SJSA1 (cell line): ENCODE measurements at places on chromosomes 13 and 19. TPM values are rescaled to one million over a fixed set of nuclear protein-coding genes. Genes with fewer than 3 reads are reported as not detected.

- H3K27ac ChIP-seq: no peak overlapping the region
- H3K27me3 ChIP-seq: no peaks in the 10 kb centered on the region
- peaks cover under 1% of the 10 kb centered on the region for H3K36me3 ChIP-seq
- H3K4me3 ChIP-seq: no peak overlapping the region
- DNase-seq: no peak
These were observed 69.8 kb upstream of the STARD13 start for GRCh38 chr13:33355201-33355895.

Gene MUC16
- total RNA-seq: not detected in 2 replicates

- no peak overlapping the region for H3K27ac ChIP-seq
- no peak for DNase-seq
- no peak overlapping the region for H3K4me3 ChIP-seq
- no peaks in the 10 kb centered on the region for H3K4me1 ChIP-seq
- peaks cover 68% of the 10 kb centered on the region for H3K36me3 ChIP-seq
These were observed 16.2 kb downstream of the PKN1 start for GRCh38 chr19:14449321-14449720.

Gene FARP1
- total RNA-seq: 25.6 and 31.3 TPM in 2 replicates

DNA sequence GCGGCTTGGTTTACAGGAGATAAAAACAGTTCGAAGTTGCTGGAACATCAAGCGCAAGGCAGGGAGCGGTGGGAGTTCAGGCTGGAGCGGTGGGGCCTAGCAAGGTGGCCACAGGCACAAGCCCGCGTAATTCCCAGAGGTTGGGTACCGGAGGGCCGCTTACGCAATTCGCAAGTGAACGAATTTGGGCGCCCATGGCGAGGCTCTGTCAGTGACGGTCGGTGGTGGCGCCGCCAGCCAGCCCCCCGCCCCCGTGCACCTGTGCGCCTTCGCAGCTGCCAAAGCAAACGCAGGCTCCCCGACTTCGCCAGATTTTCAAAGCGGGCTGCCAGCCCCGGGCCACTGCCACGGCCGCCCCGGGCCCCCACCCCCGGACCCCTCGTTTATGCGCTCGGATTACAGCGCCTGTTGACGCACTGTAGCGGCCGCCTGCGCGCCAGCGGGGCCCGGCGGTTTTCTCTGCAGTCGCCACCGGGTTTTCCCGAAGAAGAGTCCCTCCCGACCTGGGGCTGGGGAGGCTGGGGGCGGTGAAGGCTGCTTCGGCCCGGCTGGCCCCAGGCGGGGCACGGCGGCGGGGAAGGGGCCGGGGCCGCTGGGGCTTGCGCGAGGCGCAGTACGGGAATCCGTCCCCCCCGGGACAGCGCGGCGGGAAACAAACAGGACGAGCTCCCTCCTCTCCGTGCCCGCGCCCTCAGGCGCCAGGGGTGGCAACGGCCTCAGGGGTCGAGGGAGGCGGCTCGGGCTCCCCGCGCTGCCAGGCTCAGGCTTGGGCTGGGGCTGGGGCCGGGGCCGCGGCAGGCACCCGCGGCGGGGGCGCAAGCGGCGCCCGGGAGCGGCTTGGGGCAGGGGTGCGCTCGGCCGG, 709 bp downstream of the N4BP2L1 start:
- H3K27ac ChIP-seq: no peak overlapping the region
- no peaks in the 10 kb centered on the region for H3K36me3 ChIP-seq

DNA sequence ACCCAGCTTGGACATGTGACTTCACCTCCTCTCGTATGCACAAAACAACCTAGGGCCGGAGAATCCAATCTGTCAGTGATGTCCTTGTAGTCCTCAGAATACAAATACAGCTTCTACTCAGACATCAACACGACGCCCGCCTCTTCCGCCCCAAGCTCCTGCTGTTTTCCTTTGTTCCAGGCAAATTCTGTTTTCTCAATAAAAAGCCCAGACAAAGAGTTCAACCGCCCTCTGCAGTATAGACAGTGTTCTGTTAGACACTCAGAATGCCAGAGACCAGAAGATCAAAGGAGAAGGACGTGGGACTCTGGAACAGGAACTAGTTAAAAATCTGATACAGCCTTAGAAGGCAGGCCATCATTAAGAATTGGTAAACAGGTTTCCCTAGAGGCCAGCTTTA, 42.0 kb upstream of the GGACT start:
- peak overlapping the region; percentile 2; the same call in 1 of the 2 replicates for H3K27ac ChIP-seq
- no peak overlapping the region for H3K4me3 ChIP-seq
- peaks cover 50% of the 10 kb centered on the region for H3K4me1 ChIP-seq
- peaks cover 47% of the 10 kb centered on the region for H3K36me3 ChIP-seq
- peak; percentile 25 for DNase-seq

DNA sequence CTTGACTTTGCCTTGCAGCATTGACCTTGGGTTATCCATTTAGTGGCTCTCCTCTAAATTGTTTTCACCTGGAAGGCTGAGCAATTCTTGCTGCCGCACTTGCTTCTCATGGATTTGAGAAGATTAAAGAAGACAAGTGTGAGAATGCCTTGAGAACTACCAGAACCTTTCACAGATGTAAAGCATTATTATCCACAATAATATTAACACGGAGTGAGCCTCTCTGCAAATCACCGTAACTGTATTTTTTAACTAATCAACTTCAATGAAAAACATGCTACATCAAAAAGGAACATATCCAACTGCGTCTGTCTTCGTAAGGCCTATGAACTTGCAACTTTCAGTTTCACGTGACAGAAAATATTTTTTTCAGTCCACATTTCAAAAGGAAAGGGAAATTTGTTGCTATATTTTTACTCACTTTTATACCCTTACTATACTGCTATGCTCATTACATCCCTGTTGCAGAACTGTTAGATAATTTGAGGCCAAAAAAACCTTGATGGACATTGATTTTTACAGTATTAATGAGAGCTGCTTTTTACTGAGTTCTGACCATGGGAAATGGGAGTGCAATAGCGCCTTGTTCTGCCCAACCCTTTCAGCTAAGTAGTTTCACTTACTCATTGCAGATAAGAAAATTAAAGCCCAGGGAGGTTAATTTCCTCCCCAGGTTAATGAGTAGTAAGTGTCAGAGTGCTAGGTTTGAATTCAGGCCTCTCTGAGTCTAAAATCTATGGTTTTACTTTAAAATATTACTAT, 93.8 kb upstream of the RAP2A start:
- peaks cover 8% of the 10 kb centered on the region for H3K4me1 ChIP-seq
- H3K27ac ChIP-seq: no peak overlapping the region
- H3K36me3 ChIP-seq: peaks cover 19% of the 10 kb centered on the region
- no peaks in the 10 kb centered on the region for H3K27me3 ChIP-seq

DNA sequence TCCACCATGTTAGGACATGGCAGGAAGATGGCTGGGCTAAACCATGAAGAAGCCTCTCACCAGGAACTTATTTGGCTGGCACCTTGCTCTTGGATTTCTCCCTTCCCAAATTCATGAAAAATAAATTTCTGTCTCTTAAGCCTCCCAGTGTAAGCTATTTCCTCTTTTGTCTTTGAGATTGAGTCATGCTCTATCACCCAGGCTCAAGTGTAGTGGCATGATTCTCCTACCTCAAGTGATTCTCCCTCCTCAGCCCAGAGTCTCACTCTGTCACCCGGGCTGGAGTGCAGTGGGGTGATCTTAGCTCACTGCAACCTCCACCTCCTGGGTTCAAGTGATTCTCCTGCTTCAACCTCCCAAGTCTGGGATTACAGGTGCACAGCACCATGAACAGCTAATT, 12.6 kb downstream of the ZNF888 start:
- H3K27me3 ChIP-seq: no peaks in the 10 kb centered on the region
- DNase-seq: peak; percentile 8
- no peak overlapping the region for H3K27ac ChIP-seq
- H3K4me1 ChIP-seq: no peaks in the 10 kb centered on the region
- peaks cover 22% of the 10 kb centered on the region for H3K36me3 ChIP-seq
- H3K4me3 ChIP-seq: no peak overlapping the region
